ENCODE measurements at places on chromosomes 2 and 18.

- DNase-seq: no peak
Measured at GRCh38 chr2:95352310-95353054, 50.0 kb upstream of the FAHD2A start.

DNA sequence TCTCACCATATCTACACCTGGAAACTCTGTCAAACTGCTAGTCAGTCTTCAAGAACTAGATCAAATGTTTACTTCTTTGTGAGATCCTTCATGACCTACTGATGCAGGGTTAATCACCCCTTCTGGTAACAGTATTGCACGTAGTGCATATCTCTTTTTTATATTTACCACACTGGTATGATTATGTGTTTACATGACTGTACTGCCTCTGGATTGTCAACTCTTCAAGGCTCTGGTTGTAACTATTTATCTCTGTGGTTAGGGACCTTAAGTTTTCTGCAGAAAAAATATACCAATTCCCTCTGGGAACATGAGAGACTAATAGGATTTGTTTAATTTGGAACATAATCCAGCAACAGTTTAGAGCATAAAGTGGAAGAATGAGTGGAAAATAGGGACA, 135.5 kb downstream of the PDE1A start:
- no peak for DNase-seq

DNA sequence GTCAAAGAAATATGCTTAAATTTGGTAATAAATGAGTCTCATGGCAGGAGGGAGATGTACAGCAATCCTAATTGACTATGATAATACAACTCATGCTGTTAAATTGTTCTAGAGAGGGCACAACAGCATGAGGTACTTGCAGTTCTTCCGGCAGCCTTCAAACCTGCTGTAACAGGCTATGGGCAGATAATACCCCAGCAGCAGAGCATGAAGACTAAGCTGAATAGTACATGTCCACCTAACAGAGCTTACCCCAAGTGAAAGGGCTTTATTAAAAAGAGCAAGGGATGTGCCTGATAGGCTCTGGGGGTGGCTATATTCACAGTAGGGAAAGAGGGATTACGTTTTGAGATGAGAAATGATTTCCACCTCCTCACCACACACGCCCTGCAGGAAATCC, 28.9 kb downstream of the MRO start:
- DNase-seq: no peak

GRCh38 chr2:235462415-235462790, 31.4 kb upstream of the AGAP1 start:
- DNase-seq: no peak

GRCh38 chr2:203688798-203689197, 17.6 kb upstream of the CD28 start:
- DNase-seq: peak; percentile 86

- no peak for DNase-seq
Measured at GRCh38 chr2:238483656-238484055, 56.9 kb downstream of the ASB1 start.

GRCh38 chr2:156398176-156398575, 38.0 kb upstream of the GPD2 start:
- no peak for DNase-seq

- DNase-seq: no peak
Measured at GRCh38 chr2:218430721-218431120, 11.8 kb downstream of the VIL1 start.

GRCh38 chr2:231204581-231204980, 6.2 kb downstream of the ARMC9 start:
- no peak for DNase-seq

DNA sequence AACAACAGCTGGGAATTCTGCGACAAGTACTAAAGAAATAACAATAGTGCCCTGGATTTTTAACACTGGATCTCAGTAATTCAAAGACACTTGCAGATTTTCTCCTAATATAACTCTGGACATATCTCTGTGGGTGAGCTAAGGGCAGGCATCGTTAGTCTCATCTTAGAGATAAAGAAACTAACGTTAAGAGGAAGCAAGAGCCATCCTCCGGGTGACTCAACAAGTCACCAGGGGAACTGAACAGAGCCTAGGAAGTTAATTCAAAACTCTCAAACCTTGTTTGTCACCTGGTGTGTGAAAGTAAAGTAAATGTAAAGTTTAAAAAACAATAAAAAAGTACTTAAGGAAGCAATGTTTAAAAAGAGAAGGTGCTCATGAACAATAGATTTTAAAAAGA, 41.6 kb upstream of the NRP2 start:
- peak; percentile 55 for DNase-seq

All from suppressor macrophage (primary cell).